ENCODE measurements at places on chromosomes 11 and 22.

DNA sequence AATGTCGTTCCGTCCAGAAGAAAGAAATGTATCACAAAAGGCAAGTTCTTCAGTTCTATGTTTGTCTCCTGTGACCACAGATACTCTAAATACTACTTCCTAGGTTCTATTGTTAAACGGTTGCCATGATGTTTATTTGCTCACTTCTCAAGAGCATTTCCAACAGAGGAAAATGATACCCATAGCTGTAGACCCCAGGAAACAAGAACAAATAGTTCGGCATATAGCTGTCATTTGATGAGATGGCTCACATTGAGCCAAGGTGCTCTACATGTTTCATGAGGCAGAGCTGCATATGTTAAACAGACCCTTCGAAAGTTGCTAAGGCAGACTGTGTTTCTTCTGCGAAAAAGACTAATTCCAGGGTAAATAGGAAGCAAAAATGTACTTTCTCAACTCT is 15.4 kb upstream of the ANGPTL5 start:
- no peak for DNase-seq

- peak; percentile 95 for DNase-seq
These were observed 24.6 kb upstream of the ACER3 start for GRCh38 chr11:76835928-76836612.

- no peak for DNase-seq
These were observed 27.3 kb upstream of the MUC5AC start for GRCh38 chr11:1130276-1131032.

DNA sequence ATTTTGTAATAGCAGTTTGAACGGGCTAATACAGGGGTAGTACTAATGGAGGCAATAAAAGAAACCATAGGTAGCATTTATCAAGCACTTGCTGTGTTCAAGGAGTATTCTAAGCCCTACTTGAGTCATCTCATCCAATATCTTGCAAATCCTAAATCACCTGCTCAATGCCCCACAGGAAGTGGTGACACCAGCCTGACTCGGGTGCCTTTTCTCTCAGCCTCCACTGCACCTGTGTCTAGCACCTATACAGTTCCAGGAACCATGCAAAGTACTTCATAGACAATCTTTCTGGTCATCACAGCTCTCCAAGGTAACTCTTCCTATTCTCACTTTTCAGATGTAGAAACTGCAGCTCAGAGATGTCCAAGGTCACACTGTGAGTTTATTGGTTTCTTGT is 98.0 kb downstream of the PRR5L start:
- no peak for DNase-seq

All from AG10803 (cell line).